ENCODE measurements at places on chromosomes 12 and 14.

- no peak for DNase-seq
These were observed 1039.9 kb upstream of the FLRT2 start for GRCh38 chr14:84490081-84490480.

DNA sequence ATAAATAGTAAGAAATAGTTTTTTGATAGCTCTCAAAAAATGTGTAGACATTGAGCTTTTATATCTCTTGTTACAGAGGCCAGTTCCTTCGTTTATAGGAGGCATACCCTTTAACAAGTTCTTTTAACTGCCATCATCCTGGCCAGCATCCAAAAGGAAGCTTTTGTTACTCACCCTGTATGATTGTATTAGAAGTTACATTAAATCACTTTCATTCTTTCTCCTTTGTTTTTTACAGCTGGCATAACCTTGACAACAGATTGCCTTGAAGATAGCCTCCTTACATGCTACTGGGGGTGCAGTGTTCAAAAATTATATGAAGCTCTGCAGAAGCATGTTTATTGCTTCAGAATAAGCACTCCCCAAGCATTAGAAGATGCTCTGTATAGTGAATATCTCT is 20.1 kb downstream of the CGRRF1 start:
- no peak for DNase-seq

DNA sequence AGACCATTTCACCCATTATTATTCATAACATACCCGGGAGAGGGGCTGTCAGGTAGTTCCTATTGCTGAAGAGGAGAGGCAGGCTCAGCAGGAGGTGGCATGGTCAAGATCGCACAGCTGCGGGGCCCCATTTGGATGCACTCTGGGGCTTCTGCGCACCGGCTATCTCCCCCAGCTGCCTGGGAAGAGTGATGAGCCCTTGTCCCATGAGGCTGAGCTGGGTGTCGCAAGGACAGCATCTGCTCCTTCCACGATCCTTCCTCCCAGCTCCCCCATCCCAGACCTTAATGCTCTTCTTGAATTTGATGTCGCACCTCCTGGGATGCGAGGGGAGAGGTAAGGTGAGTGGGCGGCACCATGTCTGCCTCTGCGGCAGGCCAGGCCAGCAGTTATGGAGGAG is 62.6 kb downstream of the SLC24A4 start:
- no peak for DNase-seq

DNA sequence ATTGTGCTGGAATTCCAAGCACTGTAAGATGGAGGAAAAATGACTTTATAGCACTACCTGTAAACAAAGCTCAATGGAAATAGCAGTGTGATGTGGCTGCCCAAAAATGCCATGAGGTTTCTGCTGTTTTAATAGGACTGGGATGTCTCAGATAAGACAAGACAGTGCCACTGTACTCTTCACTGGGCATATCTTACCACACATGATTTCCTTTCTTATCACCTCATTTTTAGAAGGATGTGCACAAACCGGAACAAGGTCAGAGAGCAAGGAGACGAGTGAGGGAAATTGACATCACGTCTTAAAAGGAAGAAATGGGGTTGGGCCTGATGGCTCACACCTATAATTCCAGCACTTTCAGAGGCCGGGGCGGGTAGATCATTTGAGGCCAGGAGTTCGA is 38.4 kb upstream of the FGD4 start:
- no peak for DNase-seq

- DNase-seq, result peak; percentile 98
These were observed 53.8 kb downstream of the VCPKMT start for GRCh38 chr14:50062438-50063085.

DNA sequence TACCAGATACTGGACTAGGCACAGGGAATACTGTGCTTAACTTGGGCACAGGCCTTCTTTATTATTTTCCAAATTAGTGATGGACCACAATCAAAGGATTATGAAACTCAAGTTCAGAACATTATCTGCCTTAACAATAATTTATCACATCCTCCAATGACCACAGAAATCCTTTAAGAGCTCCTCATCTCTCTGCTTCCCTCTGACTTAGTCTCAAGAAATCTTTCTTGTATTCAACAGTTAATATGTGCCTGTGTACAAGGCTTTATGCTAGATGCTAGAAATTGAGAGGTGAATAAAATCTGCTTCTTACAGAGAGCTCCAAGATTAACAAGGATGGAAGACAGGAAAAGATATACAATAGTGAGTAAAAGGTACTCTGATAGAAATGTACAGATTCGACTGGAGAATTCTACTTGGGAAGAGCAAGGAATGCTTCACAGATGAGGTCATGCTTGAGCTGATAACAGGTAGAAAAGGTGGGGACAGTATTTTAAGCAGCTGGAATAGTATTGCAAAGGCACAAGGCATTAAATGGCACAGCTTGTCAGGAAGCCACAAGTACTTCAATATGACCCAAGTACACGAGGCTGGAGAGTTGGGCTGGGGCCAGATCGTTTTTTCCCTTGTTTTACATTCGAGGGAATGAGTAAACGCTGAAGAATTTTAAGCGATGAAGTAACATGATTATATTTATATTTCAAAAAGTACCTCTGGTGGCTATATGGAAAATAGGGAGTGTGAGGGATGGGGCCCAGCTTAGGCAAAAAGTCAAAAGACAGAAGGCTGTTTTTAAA is 55.1 kb upstream of the ARID2 start:
- DNase-seq, result no peak

- no peak for DNase-seq
These were observed 214.6 kb downstream of the ERC1 start for GRCh38 chr12:1205512-1206060.

DNA sequence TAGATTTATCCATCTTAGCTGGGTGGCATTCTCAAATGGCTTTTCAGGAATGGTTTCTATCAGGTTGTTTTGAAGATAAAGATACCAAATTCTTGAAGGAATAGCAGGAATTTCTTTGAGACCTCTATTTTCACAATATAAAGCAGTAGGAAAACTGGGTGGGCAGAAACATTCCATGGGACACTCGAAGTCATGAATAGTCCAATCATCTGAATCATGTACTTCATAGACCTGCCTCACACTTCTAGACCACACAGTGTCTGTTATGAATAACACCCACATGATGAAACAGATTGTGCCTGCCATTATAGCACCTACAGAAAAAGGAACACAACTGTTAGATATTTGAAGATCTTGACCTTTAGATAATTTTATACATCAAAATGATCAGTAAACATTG is 1.8 kb downstream of the KERA start:
- no peak for DNase-seq

GRCh38 chr14:60396718-60397343 is 89.0 kb downstream of the C14orf39 start:
- no peak for DNase-seq

- DNase-seq, result no peak
These were observed 222.7 kb upstream of the PLXNC1 start for GRCh38 chr12:93925585-93926205.

- DNase-seq, result peak; percentile 20
These were observed 39.5 kb upstream of the NT5DC3 start for GRCh38 chr12:103880299-103881142.

DNA sequence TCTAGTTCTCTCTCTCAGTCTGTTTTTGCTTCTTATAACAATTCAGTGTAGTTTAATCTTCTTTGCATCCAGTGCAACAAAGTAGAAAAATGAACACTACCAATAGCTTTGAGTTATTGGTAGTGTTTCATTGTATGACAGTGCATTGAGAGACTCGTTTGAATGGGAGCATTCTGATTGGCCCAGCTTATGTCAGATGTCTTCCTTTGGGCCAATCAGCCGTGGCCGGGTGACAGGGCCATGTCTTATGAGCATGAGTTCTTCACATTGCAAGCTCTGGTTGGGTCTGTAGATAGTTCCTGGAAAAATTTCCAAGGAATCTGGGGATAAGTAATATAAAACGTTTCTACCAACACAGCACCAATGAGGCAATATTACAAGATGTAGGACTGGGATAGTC is 36.5 kb downstream of the GYS2 start:
- DNase-seq, result no peak

DNA sequence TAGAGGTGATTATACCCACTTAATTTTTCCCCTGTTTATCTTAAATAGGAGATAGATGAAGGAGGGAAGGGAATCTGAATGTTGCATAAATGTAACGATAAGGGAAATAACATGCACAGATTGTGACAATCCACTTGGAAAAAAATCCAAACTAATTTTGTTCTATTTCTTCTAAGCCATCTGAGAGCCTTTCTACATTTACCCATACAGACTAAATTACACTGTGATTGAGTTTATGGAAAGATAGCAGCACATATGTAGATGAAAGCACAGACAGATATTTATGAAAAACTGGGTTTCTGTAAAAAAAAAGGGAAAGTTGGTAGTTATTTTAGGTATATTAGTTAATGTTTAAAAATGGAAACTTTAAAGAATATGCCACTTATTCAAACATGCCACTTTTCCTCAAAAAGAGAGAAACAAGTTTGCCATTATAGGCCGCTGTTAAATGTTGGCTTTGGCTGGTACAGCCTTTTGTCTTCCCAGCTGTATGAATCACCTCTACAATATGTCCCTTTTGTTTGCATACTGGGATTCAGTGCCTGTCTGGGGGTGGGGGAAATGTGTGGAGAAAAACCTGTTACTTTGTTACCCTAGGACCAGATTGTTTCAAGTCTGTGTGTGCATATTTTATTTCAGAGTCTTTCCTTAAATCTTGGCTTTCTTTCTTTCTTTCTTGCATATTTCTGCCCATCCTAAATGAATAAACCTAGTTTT is 470.2 kb upstream of the LMO3 start:
- no peak for DNase-seq

- no peak for DNase-seq
These were observed 56.4 kb upstream of the ISM2 start for GRCh38 chr14:77554816-77555599.

- no peak for DNase-seq
These were observed 23.4 kb downstream of the APOBEC1 start for GRCh38 chr12:7642287-7642686.

- DNase-seq, result no peak
These were observed 90.5 kb downstream of the KIF26A start for GRCh38 chr14:104228716-104229533.

DNA sequence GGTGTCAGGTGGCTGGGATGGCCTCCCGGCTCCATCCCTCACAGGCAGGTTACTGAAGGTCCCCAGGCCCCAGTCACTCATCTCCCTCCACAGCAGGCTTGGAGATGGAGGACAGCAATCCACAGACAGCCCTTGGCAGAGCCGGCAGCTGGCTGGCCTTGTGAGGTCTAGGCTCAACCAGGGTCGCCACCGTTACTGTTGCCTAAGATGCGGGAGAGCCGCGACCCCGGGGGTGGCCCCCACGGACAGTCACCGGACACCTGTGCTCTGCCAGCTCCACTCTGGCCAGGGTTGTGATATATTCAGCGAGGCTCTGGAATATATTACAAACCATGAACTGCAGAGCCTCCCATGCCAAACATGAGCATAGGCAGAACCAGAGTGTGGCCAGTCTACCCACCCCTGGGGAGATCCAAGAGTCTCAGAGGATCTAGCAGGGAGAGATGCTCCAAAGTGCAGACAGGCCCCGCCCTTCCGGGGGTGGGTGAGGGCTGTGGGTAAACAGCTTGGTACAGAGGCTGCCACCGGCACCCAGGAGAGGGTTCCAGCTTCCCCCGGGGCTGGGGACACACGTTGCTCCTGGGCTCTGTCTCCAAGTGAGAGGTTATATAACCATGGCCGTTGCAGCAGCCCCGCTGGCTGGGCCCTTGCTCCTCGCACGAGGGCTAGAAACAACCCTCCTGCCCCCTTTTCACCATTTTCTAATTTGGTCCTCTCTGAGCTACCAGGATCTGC is 55.9 kb upstream of the DIO3 start:
- DNase-seq, result no peak

GRCh38 chr14:72478471-72478893 is 415.4 kb downstream of the DPF3 start:
- DNase-seq, result no peak

GRCh38 chr14:36295642-36296627 is 24.5 kb downstream of the MBIP start:
- DNase-seq, result no peak

DNA sequence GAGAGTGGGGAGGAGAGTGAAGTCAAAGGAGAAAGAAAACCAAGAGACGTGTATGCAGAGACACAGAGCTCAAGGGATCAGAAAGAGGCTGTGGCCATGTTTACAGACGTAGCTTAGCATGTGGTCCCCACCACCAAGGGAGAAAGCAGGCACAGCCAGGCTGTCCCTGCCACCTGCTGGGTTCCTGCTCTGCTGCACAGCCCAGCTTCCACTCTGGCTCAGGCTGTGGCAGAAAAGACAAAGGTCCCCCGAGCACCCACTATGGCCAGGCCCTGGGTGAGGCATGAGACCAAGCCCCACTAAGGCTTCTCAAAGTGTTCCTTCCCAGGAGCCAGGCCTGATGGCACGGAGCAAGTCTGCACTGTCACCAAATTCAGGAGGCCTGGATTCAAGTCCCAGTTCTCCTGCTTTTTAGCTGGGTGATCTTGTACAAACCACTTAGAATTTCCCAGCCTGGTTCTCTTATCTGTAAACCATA is 25.9 kb upstream of the COL2A1 start:
- no peak for DNase-seq

DNA sequence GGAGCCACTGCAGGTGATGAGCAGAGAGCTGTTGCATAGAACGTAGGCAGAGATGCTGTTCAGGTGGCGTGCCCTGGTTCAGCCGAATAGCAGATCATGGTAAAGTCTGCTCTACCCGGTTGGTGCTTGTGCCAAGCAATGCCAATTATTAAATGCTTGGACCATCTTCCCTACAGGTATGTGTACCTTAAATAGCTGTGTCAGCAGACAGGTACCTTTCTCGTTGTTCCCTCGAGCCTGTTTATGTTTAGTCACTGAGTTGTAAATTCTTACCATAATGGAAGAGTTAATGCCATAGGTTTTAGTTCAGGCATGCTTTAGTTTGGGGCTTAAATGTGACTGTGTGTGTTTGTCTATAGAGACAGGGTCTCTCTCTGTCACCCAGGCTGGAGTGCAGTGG is 112.5 kb upstream of the CPM start:
- no peak for DNase-seq

- no peak for DNase-seq
These were observed 483.3 kb downstream of the VRK1 start for GRCh38 chr14:97280526-97280925.

GRCh38 chr12:42283739-42284138 is 42.2 kb downstream of the ZCRB1 start:
- DNase-seq, result no peak

DNA sequence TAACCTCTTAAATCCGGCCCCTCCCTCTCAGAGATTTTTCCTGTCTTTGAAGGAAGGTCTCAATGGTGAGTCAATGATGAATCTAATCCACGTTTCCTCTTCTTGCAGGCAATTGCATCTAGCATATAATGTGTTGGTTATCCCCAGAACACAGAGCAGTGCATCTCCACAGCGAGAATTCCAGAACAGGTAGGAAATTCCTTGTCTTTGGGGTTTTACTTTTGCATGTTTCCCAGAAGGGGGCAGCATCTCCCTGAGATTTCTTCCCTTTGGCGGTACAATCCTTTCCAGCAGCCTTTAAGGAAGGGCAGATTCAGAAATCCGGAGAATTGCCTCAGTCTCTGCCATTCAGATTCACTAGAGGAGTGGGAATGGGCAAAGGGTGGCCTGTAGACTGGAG is 128.0 kb downstream of the KCNA5 start:
- DNase-seq, result no peak

Measured in CD4-positive, alpha-beta T cell treated with Interleukin-4 for 4 hours (primary cell).